ENCODE measurements at places on chromosomes 3 and 15.

GRCh38 chr3:17840126-17840525 is 97.7 kb upstream of the TBC1D5 start:
- no peak for DNase-seq

DNA sequence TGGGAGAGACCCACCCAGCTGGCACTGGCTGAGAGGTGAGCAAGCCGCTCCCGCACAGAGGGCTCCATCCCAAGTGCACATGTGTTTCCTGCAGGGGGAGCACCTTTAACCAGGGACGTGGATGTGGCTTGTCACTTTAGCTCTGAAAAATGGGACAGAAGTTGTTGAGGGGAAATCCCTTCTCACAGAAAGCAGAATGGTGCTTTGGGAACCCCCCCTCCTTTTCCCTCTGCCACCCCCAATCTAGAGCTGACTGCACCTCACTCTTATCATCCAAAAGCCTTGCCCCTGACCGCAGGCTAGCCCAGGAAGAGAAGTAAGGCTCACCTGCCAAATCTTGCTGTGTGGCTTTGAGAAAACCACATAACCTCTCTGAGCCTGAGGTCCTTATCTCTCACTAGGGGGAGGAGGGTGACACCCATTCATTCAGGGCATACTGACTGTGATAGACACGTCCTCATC is 77.9 kb downstream of the RPN1 start:
- no peak for DNase-seq

GRCh38 chr3:169914321-169914720 is 2.9 kb downstream of the SAMD7 start:
- no peak for DNase-seq

GRCh38 chr15:67523330-67523729 is 2.4 kb downstream of the C15orf61 start:
- DNase-seq, result no peak
